Naive thymus-derived CD4-positive, alpha-beta T cell (primary cell): ENCODE measurements at places on chromosomes 6 and 20.

- no peak for DNase-seq
Measured at GRCh38 chr6:14656649-14657048, 539.1 kb downstream of the CD83 start.

GRCh38 chr6:14068623-14069022, 48.9 kb upstream of the CD83 start:
- DNase-seq = no peak

GRCh38 chr20:63947638-63948456, 8.4 kb downstream of the UCKL1 start:
- DNase-seq = peak; percentile 56

DNA sequence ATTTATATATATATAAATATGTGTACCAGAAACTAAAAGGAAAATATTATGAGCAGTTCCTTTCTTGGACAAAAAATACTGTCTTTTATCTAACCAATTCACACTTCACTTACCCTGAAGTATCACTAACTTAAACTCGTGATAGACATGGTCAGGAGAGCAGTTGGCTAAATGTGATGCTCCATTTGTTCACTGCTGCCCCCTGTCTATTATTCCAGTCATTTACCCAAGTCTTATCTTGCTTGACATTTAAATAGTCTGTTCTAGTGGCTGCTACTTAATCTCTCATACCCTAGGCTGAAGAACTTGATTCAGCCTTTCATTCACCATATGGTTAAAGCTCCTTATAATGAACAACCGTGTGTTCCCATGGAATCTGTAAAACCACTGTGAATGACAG, 789.6 kb upstream of the EYS start:
- no peak for DNase-seq

DNA sequence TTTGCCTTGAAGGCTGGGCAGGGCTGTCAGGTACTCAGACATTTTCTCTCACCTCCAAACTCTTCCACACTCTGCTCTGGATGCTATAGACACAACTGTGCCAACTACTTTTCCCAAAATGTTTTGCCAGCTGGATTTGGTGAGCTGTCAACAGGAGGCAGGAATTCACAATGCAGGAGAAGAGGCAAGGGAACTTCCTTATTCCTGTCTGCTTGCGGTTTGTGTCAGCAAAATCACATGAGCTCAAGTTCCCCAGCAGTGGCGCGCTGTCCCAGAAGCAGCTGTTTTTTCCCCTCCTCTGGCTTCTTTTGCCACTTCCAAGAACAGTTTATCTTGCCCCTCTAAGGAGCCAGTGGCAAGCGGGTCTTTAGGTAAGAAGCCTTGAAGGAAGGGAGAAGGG, 608.2 kb downstream of the PRKN start:
- no peak for DNase-seq

DNA sequence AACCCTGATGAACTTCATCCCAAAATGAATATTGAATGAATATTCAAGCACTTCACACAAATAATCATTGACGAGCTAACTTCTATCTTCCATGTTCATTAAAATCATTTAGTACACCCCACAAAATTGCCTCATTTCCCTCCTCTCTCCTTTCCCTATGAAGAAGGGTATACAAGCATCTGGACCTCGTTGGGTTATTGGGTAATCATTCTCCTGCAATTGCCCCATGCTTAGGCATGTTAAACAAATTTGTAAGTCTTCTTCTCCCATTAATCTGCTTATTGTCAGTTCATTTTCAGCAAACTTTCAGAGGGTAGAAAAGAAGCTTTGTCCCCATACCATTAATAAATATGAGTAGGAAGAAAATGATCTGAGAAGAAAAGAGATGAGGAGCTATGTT, 27.6 kb downstream of the PRKN start:
- DNase-seq = no peak

DNA sequence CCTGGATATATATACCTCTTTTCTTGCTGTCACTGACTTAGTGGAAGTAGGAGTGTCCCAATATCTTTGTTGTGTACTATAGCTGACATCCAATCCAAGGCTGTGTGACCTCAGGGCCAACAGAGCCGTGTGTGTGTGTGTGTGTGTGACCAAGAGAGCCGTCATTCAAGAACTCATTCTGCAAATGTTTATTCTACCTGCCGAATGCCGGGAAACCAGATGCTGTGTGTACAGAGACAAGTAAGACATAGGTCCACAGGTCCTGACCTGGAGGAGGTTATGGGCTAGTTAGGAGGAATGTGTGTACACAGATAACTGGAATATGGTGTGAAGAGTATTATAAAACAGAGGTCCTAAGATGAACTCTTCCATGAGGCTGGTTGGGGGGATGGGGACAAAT, 190.0 kb downstream of the DHX35 start:
- no peak for DNase-seq

- no peak for DNase-seq
Measured at GRCh38 chr20:46627234-46627633, 24.0 kb downstream of the SLC13A3 start.

DNA sequence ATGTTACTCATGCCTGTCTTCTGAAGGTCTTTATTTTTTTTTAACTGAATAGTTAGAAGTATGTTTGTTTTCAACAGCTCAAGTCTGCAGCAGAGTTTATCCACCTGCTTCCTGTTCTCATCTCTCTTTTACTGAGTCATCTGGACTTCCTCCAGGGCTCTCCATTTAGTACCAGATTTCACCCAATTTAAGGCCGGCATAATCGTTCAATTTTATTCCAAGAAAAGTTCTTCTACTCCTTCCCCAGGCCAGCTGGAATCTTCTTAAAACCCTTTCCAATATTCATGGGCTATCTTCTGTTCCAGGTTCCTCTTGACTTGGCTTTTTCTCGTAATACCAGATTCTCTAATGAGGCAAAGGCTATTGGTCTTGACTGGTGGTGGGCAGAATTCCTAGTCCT, 79.0 kb upstream of the LAMA2 start:
- DNase-seq = no peak

GRCh38 chr6:11273406-11274065, 41.1 kb upstream of the NEDD9 start:
- no peak for DNase-seq

- DNase-seq = peak; percentile 78
Measured at GRCh38 chr6:47242483-47243386, 67.0 kb downstream of the TNFRSF21 start.

GRCh38 chr20:55978550-55978949, 26.8 kb downstream of the CBLN4 start:
- DNase-seq = no peak

- DNase-seq = no peak
Measured at GRCh38 chr20:20549267-20549612, 163.2 kb downstream of the RALGAPA2 start.

GRCh38 chr20:52168116-52168515, 23.5 kb downstream of the ZFP64 start:
- DNase-seq = no peak

GRCh38 chr6:46050845-46051405, 35.3 kb upstream of the CLIC5 start:
- no peak for DNase-seq

- DNase-seq = no peak
Measured at GRCh38 chr6:53701333-53702218, 36.0 kb upstream of the KLHL31 start.

GRCh38 chr6:71496722-71497033, 208.1 kb downstream of the OGFRL1 start:
- no peak for DNase-seq

DNA sequence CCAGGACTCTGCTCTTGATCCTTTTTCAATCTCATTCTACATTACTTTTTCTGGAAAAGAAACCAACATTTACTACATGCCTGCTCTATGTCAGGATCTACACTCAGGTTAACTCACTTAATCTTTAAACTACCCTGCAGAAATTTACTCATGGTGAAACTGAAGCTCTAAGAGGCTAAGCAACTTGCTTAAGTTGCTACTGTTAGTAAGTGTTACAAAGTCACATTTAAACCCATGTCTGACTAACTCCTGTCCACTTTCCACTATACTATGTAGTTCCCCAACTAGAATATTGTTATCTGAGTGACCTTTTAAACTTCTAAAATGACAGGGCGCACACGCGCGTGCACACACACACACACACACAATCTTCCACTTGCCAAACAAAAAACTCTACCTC, 5.0 kb downstream of the CEP162 start:
- DNase-seq = no peak

- no peak for DNase-seq
Measured at GRCh38 chr6:73579389-73579788, 58.6 kb upstream of the EEF1A1 start.

DNA sequence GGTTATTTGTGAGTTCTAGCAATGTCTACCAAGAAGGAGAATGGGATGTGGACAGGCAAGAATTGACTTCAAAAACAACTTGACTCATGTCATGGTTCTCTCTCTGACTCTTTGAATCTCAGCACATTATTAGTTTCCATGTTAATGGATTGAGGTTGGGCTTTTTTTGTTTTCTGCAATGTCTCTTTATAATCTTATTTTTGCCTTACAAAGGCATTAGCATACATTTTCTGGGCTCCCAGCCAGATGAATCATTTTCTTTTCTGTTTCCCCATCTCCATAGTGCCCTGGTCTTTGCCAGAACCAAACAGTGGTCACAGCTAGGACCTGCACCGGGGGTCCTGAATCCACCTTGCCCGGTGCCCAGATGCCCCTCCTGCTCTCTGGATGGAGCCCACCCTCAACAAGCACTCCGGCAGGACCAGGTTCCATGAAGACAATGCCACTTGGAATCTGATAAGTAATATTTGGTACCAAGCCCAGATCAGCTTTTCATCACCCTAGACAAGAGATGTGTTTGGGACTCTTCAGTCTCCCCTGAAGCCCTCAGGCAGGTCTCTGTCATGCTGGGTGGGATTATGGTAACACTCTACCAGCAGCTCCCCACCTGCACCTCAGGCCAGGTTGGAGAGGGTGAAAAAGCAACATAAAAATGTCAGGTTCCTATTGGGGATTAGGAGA, 266.7 kb upstream of the SULF2 start:
- no peak for DNase-seq

- peak; percentile 55 for DNase-seq
Measured at GRCh38 chr20:46174469-46175126, 56.5 kb downstream of the CD40 start.

DNA sequence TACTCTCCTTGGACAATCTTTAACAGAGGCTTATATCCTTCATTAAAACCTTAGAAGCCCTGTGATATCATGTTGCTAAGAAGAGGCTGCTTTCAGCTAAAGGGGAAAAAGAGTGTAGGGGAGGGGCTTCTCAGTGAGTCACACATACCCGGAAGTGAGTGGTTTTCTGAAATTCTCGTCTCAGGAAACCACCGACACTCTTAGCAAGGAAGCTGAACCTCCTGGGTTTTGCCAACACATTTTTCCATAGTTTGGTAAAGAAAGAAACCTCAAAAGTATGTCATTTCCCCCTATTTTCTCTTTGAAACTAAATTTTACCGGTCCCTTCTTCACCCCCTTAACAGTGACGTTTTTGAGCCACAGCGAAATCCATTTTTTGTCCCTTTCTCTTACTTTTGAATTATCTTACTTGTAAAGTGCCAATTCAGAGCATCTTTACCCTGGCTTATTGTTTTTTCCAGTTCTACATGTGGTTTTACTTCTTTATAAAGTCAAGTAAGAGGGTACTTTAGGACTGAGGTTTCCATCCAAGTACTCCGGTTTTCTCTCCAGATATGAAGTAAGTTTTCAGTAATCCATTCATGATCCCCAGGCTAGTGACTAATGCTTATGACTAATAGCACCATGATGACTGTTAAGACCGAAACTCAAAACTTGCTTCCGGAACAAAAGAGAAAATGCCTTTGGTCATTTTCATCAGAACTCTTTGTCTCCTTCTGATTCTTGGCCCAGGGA, 219.3 kb downstream of the ARHGAP18 start:
- peak; percentile 72 for DNase-seq

GRCh38 chr6:128097009-128097408, 196.2 kb upstream of the THEMIS start:
- no peak for DNase-seq

DNA sequence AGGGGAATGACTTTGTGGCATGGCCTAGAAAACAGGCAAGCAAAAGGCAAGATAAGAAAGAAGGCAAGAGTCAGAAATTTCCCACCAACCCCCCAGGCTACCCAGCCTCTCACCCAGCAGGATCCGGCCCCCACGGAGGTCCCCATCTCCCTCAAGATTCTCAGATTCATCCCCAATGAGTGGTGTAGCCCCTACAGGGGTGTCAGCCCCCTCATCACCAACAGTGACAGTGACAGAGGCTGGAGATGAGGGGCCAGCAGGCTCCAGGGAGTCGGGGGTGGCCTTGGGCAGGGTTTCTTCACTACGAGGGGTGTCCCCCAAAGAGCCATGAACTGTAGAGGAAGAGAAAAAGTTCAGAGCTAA, 1.0 kb downstream of the EHMT2 start:
- DNase-seq = no peak

DNA sequence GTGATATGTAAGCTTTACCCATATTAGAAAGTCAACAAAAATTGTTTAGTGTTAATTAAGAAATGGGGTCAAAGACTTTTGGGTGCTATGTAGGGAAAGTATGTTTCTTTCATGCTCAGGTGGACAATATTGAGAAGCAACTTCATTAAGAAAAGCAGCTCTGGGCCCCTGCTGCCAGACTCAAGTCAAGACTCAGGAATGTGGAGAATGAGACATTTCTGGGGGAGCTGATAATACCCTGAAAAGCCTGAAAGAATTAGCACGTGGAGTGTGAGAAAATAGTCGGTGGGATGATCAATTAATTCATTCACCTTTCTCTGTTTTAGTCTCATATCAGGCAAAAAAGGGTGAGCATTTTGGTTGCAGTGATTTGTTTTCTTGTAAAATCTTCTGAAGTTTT, 175.1 kb upstream of the IMPG1 start:
- DNase-seq = no peak

DNA sequence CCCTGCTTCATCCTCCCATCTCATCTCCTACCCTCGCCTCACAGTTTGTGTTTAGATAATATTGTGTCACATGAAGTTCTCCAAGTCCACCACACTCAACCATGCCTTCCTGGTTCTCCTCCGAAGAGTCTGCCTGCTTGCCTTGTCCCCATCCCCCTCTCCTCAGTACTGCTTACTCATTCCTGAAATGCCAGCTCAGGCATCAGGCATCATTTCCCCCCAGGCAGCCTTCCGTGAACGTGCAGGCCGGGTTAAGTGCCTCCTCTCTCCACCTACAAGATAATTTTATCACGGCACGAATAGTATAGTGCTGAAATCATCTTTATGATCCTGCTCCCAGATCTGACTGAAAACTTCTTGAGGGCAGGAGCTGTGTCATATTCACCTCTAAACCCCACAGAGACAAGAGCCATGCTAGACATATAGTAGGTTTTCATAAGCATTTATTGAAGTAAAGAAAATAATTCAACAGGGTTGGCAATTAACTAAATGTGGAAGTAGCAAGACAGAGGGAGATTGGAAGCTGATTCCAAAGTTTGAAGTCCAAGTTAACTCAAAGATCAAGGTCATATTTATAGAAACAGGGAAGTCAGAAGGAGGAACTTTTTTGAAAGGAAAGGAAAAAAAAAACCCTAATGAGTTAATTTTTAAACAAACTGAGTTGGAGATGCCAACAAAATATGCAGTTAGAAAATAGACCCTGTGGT, 48.7 kb upstream of the BMP2 start:
- no peak for DNase-seq
